Hepatocyte (in vitro differentiated cells): ENCODE measurements at places on chromosomes 1 and 21.

GRCh38 chr1:207317561-207317960, 3.9 kb upstream of the CD55 start:
- H3K27me3 ChIP-seq: no peaks in the 10 kb centered on the region
- no peak overlapping the region for H3K4me3 ChIP-seq
- H3K36me3 ChIP-seq: no peaks in the 10 kb centered on the region
- H3K27ac ChIP-seq: peak overlapping the region; percentile 75

DNA sequence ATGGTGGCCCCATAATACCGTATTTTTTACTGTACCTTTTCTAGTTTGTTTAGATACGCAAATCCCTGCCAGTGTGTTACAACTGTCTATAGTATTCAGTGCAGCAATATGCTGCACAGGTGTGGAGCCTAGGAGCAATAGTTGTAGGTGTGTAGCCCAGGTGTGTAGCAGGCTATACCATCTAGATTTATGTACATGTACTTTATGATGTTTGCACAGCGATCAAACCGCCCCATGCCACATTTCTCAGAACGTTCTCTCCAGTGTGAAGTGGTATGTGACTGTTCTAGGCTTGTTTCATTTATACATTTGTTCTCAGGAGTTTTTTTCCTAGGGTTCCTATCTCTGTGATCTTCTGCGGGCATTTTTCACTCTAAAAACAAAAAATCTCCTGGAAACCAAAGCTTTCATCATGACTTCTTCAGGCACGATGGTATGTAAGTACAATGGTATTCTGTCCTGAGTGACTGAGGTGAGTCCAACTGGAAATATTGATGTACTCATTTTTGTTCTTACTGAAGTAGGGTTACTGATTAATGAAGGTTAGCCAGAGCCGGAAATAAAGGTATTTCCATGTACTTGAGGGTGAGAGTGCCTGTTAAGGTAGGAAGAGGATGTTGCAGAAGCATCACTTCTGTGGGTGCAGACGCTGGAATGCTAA, 153.0 kb downstream of the GABPA start:
- H3K27me3 ChIP-seq: no peaks in the 10 kb centered on the region
- no peaks in the 10 kb centered on the region for H3K4me1 ChIP-seq
- DNase-seq: peak; percentile 25
- no peak overlapping the region for H3K4me3 ChIP-seq
- H3K27ac ChIP-seq: peak overlapping the region; percentile 54

- peaks cover 20% of the 10 kb centered on the region for H3K4me1 ChIP-seq
- peak; percentile 23 for DNase-seq
- H3K27ac ChIP-seq: peak overlapping the region; percentile 98
- H3K27me3 ChIP-seq: no peaks in the 10 kb centered on the region
- H3K4me3 ChIP-seq: peak overlapping the region; percentile 95
Measured at GRCh38 chr1:84504580-84505492, 1.4 kb upstream of the SPATA1 start.

- DNase-seq: no peak
Measured at GRCh38 chr1:180939073-180939710, 26.5 kb downstream of the KIAA1614 start.

DNA sequence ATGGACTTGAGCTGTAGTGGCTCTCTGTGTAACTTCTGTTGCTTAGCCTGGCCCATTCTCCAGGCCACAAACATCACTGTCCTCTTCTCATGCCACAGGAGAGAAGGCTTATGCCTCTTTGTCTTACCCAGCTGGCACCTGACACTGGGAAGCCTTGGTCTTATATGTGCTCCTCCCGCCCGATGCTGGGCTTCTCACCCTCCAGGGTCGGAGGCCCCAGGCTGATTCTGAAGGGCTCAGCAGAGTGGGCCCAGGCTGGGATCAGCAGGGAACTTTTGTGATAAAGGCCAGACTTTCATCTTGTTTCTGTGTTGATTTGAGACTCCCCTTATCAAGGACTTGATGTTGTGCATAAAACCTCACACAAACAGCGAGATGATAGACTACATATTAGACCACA, 29.8 kb downstream of the TRPM2 start:
- no peaks in the 10 kb centered on the region for H3K4me1 ChIP-seq
- H3K36me3 ChIP-seq: no peaks in the 10 kb centered on the region
- H3K27ac ChIP-seq: no peak overlapping the region
- no peak overlapping the region for H3K4me3 ChIP-seq
- H3K27me3 ChIP-seq: no peaks in the 10 kb centered on the region

- no peaks in the 10 kb centered on the region for H3K27me3 ChIP-seq
- peak within 1 kb of the TSS; percentile 80 for H3K4me3 ChIP-seq
- H3K27ac ChIP-seq: peak within 1 kb of the TSS; percentile 85
- DNase-seq: peak; percentile 81
Measured at GRCh38 chr1:95117207-95118066, at the start of gene TLCD4. TLCD4 (plus strand) TSS chr1:95117355; CDS start chr1:95143902, 26,547 bp downstream.

DNA sequence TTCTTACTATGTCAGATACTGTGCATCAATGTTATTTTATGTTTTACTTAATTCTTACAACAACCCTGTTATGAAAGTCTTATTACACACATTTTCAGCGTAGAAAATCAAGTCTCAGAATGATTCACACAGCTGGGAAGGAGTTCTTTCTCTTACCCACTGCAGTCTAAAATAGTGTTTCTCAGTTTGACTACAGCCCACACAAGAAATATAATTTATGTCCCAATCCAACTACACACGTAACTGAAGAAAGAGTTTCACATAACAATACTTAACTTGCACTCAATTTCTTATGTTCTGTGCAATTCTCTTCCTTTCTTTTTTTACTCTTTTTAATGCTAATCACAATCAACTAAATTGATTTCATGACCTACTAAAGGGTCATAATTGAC, 252.8 kb upstream of the ADGRL2 start:
- no peaks in the 10 kb centered on the region for H3K27me3 ChIP-seq
- H3K4me3 ChIP-seq: no peak overlapping the region
- no peaks in the 10 kb centered on the region for H3K36me3 ChIP-seq

DNA sequence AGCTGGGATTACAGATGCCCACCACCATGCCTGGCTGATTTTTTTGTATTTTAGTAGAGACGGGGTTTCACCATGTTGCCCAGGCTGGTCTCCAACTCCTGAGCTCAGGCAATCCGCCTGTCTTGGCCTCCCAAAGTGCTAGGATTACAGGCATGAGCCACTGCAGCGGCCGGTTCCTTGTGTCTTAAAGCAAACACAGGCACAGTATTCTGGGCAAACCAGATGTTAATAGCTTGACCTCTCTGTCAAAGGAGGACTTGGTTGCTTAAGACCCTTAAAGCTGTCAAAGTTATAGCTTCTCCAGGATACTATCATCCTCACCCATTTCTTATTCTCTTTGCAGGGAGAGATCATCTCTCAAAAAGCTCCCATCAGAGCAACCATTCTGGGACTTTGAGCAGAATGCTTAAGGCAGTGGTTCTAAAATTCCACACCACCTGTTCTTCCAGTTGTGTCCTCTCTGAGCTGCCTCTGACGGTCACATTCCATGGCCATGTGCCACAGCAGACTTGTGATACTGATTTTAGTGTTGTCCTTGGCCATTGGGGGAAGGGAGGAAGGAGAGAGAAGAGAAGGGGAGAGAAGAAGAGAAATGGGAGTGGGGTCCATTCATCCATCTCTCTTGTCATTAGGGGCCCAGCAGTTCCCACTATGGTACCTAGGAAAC, 81.8 kb downstream of the PBX1 start:
- H3K4me3 ChIP-seq: no peak overlapping the region
- peak overlapping the region; percentile 27 for H3K27ac ChIP-seq
- no peaks in the 10 kb centered on the region for H3K36me3 ChIP-seq
- H3K27me3 ChIP-seq: no peaks in the 10 kb centered on the region

GRCh38 chr1:223609977-223610376, 55.5 kb downstream of the CAPN8 start:
- no peak overlapping the region for H3K4me3 ChIP-seq
- no peak overlapping the region for H3K27ac ChIP-seq
- DNase-seq: no peak
- no peaks in the 10 kb centered on the region for H3K27me3 ChIP-seq

DNA sequence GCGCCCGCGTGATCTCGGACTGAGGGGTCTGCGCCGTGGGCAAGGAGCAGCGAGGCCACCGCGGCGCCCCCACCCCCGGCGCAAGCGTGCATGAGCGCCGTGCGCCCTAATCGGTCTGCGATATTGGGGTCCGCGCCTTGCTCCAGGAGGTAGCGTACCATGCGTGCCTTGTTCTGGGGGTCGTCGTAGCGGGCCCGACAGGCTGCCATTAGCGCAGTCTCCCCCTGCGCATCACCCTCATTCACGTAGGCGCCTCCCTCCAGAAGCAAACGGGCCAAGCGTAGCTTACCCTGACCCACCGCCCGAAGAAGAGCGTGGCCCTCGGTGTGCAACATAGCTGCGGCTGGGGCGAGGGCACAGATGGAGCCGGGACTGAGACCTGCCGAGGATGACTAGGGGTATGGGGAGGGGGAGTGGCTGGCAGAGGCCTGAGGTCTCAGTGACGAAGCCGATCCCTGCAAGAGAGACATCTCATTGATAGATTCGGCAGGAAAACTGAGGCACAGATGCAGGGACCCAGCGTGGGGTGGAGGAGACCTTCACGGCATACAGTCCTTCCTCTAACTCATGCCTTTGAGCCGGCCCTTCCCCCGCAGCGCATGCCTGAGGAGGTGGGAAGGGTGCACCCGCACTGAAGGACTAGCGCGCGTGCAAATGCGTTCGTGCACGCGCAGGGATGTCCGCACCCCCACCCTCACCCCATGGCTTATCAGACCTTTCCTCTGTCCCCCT, 2.8 kb downstream of the ANKRD34A start:
- H3K4me3 ChIP-seq: peak overlapping the region; percentile 31
- H3K27me3 ChIP-seq: peaks cover 29% of the 10 kb centered on the region
- H3K4me1 ChIP-seq: peaks cover 32% of the 10 kb centered on the region

- H3K27me3 ChIP-seq: no peaks in the 10 kb centered on the region
- no peak overlapping the region for H3K4me3 ChIP-seq
- no peak overlapping the region for H3K27ac ChIP-seq
- peaks cover 57% of the 10 kb centered on the region for H3K4me1 ChIP-seq
Measured at GRCh38 chr1:12457771-12458170, 160.2 kb downstream of the DHRS3 start.

GRCh38 chr1:46301406-46301807, 2.0 kb downstream of the LRRC41 start:
- H3K27me3 ChIP-seq: no peaks in the 10 kb centered on the region
- DNase-seq: peak; percentile 25
- peak overlapping the region; percentile 99 for H3K27ac ChIP-seq
- no peaks in the 10 kb centered on the region for H3K36me3 ChIP-seq

DNA sequence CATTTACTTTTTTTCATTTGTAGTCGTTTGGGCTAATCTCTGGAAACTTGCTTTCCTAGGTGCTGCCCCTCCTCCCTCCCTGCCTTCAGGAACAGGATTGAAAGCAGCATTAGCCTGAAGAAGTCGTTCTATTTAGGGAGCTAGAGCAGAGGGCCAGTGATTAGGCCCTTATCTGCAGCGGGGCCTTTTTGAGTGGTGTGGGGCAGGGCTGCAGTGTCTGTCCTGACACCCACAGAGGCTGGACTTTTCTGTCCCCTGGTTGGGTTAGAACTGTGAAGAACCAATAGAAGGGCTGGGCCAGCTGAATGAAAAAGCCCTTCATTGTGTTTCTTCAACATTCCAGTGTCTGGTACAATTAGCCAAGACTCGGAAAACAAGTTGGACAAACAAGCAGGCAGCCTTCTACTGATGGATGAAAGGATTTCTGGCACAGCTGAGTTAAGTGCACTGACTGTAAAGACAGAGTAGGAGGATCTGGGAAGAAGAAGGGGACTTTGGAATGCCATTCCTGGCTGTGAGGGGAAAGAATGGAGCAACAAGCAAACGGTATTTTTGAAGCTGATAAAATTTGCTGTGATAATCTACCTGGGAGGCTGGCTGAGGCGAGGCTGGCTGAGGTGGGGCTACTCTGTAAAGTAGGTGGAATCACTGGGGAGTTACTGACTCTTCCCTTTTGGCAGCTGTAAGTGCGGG, 9.7 kb downstream of the MACF1 start:
- no peaks in the 10 kb centered on the region for H3K27me3 ChIP-seq
- no peak overlapping the region for H3K4me3 ChIP-seq
- DNase-seq: peak; percentile 57
- peak overlapping the region; percentile 90 for H3K27ac ChIP-seq
- H3K36me3 ChIP-seq: no peaks in the 10 kb centered on the region
- H3K4me1 ChIP-seq: peaks cover 35% of the 10 kb centered on the region

DNA sequence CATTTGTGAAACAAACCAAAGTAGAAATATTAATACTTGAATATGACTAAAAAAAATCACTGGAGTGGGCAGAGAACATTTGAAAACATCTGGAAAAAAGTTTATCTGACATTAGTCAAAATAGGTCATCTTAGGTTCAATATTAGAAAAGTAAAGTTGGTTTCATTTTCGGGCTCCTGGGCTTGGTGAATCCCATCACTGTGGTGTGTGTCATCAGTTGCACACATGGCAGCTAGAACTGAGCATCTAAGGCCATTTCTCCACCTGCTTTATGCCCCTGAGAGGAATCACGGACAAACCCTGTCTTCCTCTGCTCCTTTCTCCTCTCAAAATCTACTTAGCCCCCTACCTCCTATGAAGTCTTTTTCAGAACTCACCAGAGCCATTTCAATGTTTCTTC, 5.4 kb downstream of the HSD11B1 start:
- H3K27me3 ChIP-seq: no peaks in the 10 kb centered on the region
- no peak overlapping the region for H3K4me3 ChIP-seq
- no peaks in the 10 kb centered on the region for H3K4me1 ChIP-seq

DNA sequence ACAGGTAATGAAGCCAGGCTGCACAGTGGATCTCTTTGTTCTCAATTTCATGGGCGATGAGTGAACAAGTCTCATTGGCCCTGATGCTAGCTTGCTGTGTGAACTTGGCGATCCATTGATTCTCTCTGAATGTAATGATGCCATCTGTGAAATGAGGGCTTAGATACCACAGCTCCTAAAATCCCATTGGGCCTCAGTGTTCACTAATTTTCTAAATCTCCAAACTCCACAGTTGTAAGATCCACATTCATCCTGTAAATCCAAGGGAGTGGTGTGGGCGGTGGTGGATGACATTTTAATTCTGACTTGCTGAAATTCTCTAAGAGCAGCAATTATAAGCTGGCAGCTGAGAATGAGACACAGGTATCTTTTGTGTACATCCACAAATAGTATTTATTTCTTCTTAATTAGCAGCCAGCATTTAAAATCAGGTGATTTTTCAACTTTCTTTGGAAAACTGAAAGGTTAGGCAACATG, 9.6 kb upstream of the ACTL8 start:
- H3K36me3 ChIP-seq: no peaks in the 10 kb centered on the region
- DNase-seq: no peak
- H3K4me3 ChIP-seq: no peak overlapping the region
- H3K4me1 ChIP-seq: no peaks in the 10 kb centered on the region
- peaks cover 3% of the 10 kb centered on the region for H3K27me3 ChIP-seq
